ENCODE measurements at places on chromosomes 2 and 18.

DNA sequence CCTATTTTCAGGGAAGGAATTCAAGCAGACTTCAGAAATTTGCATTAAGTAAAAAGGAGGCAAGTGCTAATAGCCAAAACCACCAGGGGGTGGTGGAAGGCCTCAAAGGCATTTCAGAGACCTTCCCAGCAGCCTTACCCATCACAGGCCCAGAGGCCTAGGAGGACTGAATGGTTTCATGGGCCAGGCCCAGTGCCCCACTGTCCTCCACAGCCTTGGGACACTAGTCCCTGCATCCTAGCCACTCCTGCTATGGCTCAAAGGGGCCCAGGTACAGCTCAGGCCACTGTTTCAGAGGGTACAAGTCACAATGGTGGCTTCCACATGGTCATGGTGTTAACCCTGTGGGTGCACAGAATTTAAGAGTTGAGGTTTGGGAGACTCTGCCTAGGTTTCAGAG lies 58.6 kb upstream of the CHAC2 start:
- no peak for DNase-seq

DNA sequence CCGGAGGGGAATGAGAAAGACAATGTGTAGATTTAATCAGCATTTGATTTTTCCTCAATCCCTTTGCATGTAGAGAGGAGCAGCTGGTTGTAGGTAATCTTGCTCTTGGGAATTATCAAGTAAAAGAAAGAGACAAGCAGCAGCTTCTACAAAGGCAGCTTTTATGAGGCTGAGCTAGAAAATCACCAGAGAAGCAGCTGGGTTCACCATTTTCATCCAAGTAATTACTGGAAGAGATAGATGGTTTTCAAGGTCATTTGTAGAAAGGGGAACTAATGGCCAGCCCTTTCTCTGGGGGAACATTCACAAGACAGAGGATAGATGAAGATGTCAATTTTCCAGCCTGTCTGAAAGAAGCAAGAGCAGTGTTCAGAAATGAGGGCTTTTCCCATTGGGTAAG lies 113.0 kb downstream of the RND3 start:
- no peak for DNase-seq

GRCh38 chr18:2395427-2396161 lies 175.7 kb downstream of the METTL4 start:
- DNase-seq, result no peak

GRCh38 chr2:117058366-117058765 lies 756.1 kb upstream of the DDX18 start:
- no peak for DNase-seq

DNA sequence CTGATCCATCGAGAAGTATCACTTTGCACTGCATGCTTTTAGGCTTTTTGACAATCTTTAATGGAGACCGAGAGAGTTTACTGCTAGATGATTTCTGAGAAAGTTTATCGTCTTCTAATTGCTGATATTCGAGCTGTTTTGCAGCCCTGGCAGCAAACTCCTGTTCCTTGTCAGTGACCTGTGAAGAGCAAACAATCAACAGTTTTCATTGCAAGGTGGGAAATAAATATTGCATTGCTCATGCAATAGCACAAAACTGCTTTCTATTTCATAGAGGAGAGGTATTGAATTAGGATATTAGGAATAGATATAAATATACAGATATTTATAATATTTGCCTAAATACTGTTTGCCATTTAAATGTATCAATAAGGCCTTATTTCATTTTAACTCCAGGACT lies 65.5 kb downstream of the EPB41L3 start:
- DNase-seq, result no peak

DNA sequence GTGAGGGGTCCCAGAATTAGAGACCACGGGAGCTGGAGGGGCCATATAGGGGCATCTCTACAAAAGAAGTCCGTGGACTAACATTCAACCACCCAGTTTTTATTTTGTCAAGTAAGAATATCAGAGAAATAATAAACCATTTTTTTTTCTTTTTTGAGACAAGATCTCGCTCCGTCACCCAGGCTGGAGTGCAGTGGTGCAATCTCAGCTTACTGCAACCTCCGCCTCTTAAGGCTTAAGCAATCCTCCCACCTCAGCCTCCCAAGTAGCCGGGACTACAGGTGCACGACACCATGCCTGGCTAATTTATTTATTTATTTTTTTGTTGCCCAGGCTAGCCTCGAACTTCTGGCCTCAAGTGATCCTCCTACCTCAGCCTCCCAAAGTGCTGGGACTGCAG lies 82.7 kb downstream of the ZFP36L2 start:
- DNase-seq, result no peak

DNA sequence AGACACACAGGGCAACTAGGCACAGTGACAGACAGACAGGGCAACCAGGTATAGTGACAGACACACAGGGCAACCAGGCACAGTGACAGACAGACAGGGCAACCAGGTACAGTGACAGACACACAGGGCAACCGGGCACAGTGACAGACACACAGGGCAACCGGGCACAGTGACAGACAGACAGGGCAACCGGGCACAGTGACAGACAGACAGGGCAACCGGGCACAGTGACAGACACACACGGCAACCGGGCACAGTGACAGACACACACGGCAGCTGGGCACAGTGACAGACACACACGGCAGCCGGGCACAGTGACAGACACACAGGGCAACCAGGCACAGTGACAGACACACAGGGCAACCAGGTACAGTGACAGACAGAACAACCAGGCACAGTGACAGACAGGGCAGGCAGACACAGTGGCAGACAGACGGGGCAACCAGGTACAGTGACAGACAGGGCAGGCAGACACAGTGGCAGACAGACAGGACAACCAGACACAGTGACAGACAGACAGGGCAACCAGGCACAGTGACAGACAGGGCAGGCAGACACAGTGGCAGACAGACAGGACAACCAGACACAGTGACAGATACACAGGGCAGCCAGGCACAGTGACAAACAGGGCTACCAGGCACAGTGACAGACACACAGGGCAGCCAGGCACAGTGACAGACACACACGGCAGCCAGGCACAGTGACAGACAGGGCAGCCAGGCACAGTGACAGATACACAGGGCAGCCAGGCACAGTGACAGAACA lies 64.7 kb upstream of the RAB6C start:
- DNase-seq, result no peak

- DNase-seq, result no peak
These were observed 19.0 kb downstream of the INO80C start for GRCh38 chr18:35478520-35479435.

GRCh38 chr2:110099038-110099425 lies 16.6 kb downstream of the MALL start:
- no peak for DNase-seq

DNA sequence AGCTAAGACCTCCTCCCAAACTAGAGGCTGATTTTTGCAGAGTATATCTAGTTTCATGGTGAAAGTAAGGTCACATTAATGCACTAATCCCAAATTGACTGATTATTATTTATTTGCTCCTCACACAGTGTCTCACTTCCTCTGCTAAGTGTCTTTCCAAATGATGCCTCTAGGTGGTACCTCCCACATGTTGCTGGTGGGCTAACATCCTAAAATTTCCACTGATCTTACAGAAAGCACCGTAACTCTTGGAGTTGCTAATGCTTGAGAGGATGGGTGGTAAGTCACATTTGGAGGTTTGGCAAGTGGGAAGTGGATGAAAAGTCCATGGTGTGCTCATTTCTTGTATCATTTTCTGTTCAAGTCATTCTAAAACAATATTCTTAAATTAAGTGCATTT lies 428.7 kb upstream of the GYPC start:
- DNase-seq, result no peak

DNA sequence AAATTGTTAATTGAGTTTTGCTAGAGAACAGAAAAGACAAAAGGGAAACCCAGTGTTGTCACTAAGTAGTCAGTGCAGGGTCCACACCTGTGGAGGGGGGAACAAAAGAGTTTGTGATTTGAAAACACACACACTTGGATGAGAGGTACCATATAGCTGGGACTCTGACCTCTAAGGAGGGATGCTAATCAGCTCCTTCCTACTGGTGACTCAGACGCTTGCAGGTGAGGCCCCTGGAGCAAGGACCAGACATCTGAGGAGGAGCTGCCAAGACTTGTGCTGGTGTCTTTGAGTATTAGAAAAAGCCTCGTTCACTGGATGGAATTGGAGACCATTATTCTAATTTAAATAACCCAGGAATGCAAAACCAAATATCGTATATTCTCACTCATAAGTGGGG lies 146.4 kb upstream of the MAP2 start:
- no peak for DNase-seq

GRCh38 chr2:140596447-140596846 lies 1534.4 kb downstream of the LRP1B start:
- no peak for DNase-seq

DNA sequence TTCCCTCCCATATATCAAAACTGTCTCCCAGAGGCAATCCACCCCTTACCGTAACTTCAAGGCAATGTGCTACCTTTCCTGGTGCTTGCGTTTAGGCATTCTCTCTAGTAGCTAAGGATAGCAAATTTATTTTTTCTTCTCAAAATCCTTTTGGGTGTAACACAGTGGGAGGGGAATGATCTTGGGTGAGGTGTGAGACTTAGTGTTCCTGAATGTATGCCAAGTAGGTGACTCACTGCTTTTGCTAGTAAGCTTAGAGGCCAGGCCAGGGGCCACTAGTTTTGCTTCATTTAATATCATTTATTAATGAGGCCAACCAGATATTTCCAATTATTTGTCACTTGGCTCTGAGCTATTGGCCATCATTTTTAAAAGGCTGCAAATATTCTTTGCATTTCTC lies 135.5 kb downstream of the NAPG start:
- DNase-seq, result no peak

DNA sequence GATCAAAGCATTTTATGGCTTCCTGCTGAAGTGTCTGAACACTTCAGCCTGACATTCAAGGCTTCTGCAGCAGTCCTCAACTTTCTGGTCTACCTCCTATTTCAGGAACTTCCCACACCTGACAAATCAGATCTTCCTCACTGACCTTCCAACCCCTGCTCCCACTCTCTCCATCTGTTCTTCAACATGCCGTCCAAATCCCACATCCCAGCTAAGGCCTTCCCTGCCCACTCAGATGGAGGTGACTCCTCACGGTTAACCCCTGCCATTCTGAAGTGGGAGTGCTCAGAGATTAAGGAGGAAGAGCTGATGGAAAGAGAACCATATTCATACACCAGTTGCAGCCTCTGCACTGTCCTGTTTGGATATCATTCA lies 104.8 kb downstream of the POLR1A start:
- DNase-seq, result no peak

- no peak for DNase-seq
These were observed 6.5 kb downstream of the RNF149 start for GRCh38 chr2:101302016-101302415.

- no peak for DNase-seq
These were observed 74.5 kb downstream of the RTP5 start for GRCh38 chr2:241943961-241944575.

GRCh38 chr2:144642856-144643255 lies 122.9 kb upstream of the ZEB2 start:
- no peak for DNase-seq

GRCh38 chr2:227461811-227462461 lies 10.0 kb upstream of the AGFG1 start:
- DNase-seq, result no peak

- no peak for DNase-seq
These were observed 103.4 kb downstream of the CCDC141 start for GRCh38 chr2:178946494-178946893.

DNA sequence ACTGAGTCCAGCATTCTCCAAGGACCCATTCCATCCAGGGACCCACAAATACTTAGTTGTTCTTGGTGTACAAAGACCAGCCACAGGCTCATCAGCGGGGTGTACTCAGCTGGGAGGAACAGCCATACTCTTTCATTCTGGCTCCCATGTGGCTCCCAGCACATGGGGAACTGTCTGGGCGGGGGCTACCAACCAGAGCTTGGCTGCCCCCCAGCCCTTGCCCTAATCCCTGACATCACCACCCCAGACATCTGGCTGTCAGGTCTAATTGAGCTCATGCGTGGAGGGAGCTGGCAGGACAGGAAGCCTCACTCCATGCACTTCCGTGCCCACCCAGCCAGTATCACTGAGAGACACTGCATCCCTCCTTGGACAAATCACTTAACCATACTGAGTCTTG lies 283.6 kb downstream of the DYSF start:
- DNase-seq, result no peak

GRCh38 chr2:236661061-236661761 lies 91.6 kb downstream of the ACKR3 start:
- no peak for DNase-seq

DNA sequence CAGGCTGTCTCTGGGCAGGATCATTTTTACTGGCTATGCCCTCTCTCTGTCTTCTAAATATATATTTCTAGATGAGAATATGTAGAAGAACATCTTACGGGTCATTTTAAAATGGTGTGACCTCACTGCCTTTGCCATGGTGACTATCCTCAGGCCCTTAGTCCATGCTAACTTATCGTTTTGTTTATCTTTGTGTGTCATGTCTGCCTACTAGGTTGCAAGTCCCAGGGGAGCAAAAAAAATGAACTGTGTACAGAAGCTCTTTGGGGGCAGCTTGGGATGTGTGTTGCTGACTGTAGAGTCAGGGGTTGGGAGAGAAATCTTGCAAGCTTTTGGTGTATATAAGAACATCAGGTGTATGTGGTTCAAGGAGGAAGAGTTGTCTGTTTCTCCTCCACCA lies 11.0 kb downstream of the CPSF3 start:
- no peak for DNase-seq

DNA sequence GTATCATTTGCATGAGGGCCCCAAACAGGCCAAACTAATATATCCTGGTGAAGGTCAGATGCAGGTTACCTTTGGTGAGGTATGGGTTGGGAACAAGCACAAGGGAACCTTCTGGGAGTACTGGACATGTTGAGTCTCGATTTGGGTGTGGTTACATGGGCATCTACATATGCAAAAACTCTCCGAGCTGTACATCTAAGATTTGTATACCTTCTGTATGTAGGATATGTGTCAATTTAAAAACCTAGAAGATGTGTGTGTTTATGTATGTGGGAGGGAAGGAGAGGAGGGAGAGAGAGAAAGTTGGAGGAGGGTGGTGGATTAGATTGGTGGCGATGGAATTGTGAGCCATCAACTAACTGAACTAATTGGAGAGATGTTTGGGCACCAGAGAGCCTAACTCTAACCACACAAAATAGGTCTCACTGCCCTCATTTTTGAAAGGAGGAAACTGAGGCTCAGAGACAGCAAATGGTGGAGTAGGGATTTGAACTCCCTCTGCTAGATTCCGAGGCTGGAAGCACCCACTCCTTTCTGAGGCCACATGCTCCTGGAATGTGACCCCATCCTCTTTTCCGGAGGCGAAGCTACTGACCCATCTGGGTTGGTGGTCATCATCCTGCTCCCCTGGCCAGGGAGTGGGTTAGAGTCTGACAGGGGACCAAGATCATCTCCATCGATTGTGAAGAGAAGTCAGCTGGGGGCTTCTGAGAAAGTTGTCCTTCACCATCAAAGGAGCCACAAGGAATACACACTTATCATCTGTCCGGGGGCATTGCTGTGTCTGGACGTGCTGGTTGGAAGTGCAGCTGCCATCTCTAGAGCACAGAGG lies 107.3 kb upstream of the MYCN start:
- no peak for DNase-seq

DNA sequence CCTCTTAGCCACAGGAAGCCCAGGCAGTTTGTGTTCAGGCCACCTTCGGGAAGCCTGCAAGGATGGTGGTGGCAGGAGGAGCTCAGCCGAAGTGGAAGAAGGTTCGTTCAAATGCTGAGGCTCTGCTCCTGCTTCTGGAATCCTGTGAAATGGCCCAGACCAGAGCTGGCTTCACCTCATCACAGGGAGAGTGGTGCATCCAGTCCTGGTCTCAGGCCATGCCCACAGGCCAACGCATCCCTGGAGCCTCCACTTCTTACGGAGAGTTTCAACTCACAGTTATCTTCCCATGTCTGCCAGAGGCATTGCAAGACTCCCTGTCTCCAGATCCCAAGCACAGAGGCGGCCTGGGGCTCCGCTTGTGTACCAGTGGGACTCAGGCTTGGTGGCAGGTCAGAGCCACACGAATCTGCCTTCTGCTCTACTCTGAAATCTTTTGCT lies 82.3 kb downstream of the NDUFA10 start:
- DNase-seq, result no peak

All from CD4-positive, alpha-beta T cell treated with Interleukin-6 for 4 hours (primary cell).